ENCODE measurements at places on chromosomes 6 and 20. TPM values are rescaled to one million over a fixed set of nuclear protein-coding genes. Genes with fewer than 3 reads are reported as not detected.

GABRR1 gene
- not detected for total RNA-seq

ZNF311 gene
- 0.59 TPM for total RNA-seq

NOX3 gene
- total RNA-seq, result not detected

IMPG1 gene
- not detected for total RNA-seq

ENPP1 gene
- 2.5 TPM for total RNA-seq

RFX6 gene
- not detected for total RNA-seq

MCCD1 gene
- total RNA-seq, result not detected

MCM9 gene
- total RNA-seq, result 11.9 TPM
